ENCODE measurements at places on chromosomes 13 and 19.

DNA sequence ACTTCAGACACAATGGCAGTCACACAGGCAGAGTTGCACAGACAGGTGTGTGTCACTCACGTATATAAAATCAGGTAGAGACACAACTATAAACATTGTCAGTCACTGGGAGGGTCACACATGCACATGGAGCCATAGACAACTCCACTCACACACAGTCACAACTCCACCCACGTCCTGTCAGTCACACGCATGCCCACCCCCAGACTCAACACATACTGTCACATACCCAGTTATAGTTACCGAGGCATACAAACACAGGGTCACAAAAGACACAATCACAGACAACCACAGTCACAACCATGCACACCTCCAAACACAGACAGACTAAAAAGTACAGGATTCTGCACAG, 1.5 kb downstream of the NUMBL start:
- no peak for DNase-seq

- DNase-seq: no peak
Measured at GRCh38 chr19:7647156-7647555, 10.2 kb downstream of the STXBP2 start.

DNA sequence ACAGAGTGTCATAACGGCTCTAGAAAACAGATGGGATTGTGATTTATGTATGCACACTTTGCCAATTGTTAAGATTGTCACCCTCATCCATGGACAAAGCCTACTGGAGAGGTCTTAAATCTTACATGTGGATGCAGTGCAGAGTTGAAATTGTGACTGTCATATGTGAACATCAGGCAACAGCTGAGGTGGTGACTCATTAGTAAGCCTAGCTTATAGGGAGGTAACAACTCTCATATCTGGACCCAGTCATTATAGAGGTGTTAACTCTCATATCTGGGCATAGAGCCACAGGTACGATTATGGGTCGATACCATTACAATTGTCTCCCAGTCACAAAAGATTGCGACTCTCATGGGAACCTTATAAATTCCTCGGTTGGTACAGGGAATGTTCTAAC, 29.8 kb upstream of the ZNF254 start:
- no peak for DNase-seq

DNA sequence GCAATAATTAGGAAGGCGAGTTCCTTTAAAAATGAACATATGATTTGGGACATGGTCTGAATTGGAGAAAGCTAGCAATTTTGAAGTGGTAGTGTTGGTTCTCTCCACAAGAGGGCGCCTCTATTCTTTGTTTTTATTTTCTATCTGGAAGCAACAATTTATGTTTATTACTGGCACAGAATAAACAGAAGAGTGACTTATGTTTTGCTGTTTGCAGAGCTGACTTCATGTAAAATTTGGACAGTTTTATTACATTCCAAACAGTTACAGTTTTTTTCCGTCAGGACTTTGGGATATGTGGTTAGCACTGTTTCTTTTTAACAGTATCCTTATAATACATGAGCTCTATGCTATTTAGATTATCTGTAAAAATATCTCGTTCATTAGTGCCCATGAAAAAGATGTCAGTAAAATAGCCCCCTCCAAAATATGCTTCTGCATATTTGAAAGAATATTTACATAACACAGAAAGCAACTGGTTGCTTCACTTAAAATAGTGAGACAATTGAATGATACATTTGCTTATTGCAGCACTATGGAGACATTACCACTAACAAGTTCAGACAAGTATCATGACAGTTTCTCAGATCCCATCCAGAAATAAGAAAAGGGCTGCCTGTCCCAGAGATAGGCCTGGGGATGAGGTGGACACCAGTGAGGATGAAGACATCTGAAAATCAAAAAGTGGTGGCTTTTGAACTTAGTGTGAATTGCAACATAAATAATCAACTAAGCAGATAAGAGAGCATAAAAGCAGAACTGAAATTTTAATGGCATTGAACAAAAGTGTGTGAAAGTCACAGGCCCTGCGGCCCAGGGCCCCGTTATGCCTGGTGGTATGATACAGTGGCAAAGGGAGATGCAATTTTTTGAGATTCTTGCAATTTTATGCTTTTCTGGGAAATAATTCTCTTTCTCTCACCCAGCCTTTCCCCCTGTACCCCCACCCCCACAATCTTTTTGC, 32.3 kb upstream of the FGF9 start:
- DNase-seq: no peak

DNA sequence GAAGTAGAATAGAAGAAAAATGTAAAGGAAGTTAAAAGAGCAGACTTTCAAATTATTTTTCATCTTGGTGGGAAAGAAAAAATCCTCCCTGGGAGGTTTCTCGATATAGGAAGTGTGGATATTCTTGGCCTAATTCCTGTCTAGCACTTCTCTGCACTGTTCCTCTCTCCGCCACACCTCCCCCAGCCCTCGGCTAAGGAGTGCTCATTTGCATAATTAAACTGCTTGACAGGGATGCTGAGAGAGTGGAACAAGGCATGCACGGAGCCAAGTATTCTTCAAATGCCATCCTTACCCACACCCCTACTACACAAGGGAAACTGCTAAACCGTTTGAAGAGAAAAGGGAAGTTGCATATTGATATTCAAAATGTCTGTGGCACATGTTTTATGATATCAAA, 511.0 kb upstream of the HTR2A start:
- DNase-seq: no peak

- DNase-seq: no peak
Measured at GRCh38 chr19:50719566-50719965, at the start of gene SHANK1. SHANK1 (minus strand) TSS chr19:50719802; CDS start chr19:50716919, 2,883 bp downstream.

DNA sequence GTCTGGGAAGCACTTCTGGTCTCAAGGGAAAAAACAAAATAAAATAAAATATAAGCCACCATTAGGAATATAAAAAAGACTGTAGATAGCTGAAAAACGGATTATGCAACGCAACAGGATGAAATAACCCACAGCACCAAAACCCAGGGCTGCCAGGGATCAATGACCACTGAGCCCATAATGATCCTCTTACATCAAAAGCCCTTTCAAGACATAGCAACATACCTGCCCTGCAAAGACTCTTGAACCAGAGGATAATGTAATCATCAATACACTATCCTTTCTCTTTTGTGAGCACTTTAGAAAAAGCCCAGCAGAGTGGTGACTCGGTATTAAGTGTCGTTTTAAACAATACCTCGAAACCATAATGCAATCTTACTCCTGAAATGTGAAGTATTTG, 235.0 kb upstream of the SOX21 start:
- DNase-seq: no peak

DNA sequence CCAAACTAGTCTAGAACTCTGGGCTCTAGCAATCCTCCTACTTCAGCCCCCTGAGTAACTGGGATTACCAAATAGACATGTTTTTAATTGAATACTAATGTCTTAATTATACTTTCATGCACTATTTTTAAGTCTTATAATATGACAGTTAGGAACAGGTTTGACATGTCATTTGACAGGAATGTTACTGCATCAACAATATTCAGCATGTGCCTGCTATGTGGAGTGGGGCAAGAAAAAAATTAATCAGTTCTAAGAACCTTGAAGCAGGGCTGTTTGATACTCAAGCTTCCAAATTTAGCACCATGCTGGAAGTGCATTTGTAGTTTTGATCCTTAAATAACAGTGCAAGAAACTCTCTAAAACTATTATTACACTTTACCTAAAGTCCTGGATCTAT, 265.3 kb downstream of the MZT1 start:
- DNase-seq: no peak

- no peak for DNase-seq
Measured at GRCh38 chr13:101140936-101141335, 275.4 kb downstream of the NALCN start.

- DNase-seq: no peak
Measured at GRCh38 chr19:5623397-5624017, 624 bp downstream of the SAFB start.

DNA sequence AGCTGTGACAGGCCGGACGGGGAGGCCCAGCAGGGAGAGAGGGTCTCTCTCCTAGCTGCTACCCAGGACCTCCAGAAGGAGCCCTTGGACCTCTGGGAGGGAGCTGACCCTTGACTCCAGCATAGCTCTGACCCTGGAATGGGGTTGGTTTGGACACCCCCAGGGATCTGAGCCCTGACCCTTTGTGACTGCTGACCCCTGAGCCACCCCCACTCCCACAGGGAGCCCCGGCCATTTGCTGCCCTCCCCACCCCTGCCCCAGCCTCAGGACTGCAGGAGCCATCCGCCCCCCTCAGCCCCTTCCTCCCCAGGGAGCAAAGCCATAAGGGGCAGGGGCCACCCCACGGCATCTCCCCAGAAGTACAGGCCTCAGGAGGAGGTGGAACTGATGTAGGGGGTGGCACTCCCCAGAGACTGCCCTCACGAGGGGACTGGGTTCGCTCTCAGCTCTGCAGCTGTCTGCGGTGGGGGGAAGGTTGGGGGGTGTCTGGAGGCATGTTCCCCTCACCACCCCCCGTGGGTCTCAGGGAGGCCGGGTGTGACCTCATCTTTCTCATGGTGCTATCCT, 7.0 kb downstream of the COX6B2 start:
- no peak for DNase-seq

GRCh38 chr19:51185069-51185867, 39.6 kb upstream of the CD33 start:
- DNase-seq: no peak

DNA sequence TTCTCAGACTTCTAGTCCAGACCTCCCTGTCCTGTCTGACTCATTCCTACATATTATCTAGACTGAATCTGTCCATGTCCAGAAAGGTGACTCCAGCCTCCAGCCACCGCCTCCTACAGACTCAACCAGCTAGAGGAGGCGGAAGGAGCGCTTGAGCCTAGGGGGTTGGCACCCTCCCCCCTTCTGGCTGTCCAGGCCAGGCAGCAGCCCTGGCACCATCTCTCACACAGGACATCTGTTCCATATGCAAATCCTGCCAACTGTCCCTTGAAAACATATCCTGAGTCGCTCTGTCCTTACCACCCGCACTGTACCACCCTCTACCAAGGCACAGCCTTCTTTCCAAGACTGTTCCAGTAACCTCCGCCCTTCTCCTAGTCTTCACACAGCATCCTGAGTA, 150.7 kb upstream of the WASF3 start:
- no peak for DNase-seq

- DNase-seq: no peak
Measured at GRCh38 chr13:37695200-37695599, 96.6 kb upstream of the POSTN start.
